ENCODE measurements at places on chromosomes 11 and 22. TPM values are rescaled to one million over a fixed set of nuclear protein-coding genes. Genes with fewer than 3 reads are reported as not detected.

DYNC2H1 gene
- 11.9 TPM for total RNA-seq

GRCh38 chr11:66277471-66278362 lies at the start of gene CNIH2:
CNIH2 (plus strand) TSS chr11:66278175; CDS start chr11:66278457, 282 bp downstream.
- peak; percentile 98 for DNase-seq

C11orf86 gene
- 0.26 TPM for total RNA-seq

TEX54 gene
- not detected for total RNA-seq

DNA sequence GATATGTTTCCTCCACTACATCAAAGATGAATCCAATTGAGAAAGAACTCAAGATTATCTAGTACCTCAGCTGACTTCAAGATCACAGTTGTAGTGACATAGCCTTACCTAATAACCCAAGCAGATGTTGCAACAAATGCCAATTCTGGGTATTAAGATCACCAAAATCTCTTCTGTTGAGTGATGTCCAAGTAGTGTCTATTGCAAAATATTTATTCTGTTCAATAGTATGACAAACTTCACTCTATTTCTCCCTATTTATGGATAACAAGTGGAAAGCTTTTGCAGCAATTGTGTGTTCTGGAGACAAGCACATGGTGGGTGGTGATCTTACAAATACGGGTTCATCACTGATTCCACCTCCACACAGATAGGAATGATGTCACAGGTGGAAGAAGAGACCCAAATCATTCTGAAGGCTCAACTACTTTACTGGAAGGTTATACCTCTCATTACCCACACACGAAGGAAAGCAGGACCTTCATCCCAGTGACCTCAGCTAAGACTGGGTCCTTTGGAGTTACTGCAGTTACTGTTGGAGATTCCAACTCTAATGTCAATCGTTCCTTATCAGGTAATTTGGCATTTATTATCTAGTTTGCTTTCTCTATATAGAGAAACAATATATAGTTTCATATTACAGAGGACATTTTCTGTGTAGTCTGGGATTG lies 72.0 kb downstream of the CD44 start:
- no peak for DNase-seq

- DNase-seq = no peak
These were observed 94.4 kb upstream of the CHRM4 start for GRCh38 chr11:46485856-46486443.

GRCh38 chr11:106983991-106984390 lies 34.3 kb downstream of the GUCY1A2 start:
- no peak for DNase-seq

DNA sequence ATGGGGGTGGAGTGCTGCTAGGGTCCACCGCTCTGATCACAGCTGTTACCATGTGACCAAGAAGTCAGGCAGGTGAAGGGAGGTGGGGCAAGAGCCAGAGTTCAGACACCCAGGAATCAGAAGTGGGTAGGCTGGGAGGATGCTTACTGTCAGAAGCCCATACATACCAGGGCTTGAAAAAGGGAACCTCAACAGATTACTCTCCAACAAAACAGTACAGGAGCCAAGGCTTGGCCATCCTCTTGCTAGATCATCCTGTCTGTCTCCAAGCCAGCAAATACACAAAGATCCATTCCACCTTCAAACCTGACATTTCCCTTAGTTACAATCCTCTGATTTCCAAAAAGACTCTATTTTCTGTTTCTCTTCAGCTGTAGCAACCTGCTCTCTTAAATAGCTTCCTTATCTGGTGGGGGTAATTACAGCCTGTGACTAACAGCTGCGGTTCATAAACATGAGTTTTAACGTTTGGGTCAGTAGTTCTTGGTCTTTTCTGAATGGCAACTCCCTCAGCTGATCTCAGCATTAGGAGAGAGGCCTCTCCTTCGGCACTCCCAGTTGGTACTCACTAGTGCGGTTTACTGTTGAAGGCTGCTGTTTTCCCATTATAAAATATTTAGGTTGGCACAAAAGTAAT lies 31.1 kb upstream of the WT1 start:
- no peak for DNase-seq

GRCh38 chr11:6599449-6599848 lies 4.0 kb downstream of the RRP8 start:
- DNase-seq = no peak

CCDC157 gene
- total RNA-seq = 4.7 TPM

CRYBA4 gene
- 0.22 TPM for total RNA-seq

NAV2 gene
- total RNA-seq = 12.3 TPM

DNA sequence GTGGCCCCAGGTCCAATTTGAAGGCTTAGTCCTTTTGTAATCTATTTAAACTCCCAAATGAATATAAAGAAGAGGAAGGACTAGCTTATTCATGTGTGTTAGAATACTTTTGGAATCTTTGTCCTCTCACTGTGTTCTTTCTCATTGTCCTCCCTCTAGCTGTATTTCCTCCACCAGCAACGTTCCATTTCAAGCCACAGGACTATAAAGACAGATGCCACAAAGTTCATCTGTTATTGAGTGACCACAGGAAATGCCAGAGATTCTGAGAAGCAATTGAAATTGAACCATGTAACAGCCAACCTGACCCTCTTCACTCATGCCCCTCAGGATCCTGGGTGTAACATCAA lies 336.6 kb upstream of the API5 start:
- DNase-seq = no peak

DNA sequence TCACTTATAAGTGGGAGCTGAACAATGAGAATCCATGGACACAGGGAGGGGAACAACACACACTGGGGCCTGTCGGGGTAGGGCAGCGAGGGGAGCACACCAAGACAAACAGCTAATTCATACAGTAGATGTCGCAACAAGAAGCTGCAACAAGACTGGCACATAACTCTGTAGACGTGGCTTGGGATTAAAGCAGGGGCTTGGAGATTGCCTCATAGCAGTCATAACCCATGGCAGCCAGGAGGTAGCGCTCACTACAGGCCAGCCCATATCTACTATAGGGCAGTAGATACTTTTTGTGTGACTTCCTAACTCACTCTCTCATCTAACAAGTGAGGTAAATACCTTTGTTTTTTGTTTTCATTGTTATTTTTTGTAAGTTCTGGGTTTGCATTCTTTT lies 1.7 kb upstream of the OR9G4 start:
- DNase-seq = peak; percentile 10

MIOX gene
- total RNA-seq = not detected

GRCh38 chr22:35204807-35205775 lies 52.2 kb upstream of the HMGXB4 start:
- no peak for DNase-seq

MRGPRX4 gene
- not detected for total RNA-seq

MS4A6A gene
- total RNA-seq = not detected

DNA sequence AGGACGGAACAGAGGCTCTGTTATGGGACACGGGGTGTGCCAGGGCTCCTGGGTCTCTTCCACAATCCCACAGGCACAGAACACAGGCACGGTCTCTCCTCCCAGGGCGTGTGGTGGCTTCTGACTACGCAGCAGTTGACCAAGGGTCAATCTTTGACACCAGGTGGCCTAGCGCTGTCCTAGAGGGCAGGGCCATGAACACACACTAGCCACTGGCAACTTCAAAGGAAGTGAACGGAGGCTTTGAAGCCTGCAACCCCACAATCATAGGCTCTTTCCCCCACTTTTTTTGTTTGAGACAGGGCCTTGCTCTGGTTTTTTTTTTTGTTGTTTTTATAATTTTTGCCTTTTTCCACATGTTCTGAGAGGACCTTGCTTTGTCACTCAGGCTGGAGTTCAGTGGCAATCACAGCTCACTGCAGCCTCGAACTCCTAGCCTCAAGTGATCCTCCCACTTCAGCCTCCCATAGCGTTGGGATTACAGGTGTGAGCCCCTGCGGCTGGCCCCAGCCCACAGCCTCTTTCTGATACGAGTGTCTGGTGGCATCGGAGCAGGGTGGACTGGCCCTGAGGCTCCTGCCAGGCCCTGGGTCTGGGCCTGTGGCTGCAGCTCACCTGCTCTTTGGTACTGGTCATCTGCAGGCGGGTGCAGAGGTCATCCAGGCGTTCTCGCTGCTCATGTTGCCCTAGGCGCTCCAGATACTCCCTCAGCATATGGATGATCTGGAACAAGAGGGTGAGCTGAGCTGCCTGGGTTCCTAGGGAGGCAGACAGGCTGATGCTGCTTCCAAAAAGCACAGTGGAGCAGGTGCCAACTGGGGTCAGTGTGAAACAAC lies 9.1 kb downstream of the GALR3 start:
- no peak for DNase-seq

GAB4 gene
- total RNA-seq = 0.18 TPM

GRCh38 chr22:32649515-32650200 lies 151.8 kb upstream of the TIMP3 start:
- DNase-seq = no peak

- DNase-seq = peak; percentile 36
These were observed 24.5 kb downstream of the PISD start for GRCh38 chr22:31637447-31637890.

DNA sequence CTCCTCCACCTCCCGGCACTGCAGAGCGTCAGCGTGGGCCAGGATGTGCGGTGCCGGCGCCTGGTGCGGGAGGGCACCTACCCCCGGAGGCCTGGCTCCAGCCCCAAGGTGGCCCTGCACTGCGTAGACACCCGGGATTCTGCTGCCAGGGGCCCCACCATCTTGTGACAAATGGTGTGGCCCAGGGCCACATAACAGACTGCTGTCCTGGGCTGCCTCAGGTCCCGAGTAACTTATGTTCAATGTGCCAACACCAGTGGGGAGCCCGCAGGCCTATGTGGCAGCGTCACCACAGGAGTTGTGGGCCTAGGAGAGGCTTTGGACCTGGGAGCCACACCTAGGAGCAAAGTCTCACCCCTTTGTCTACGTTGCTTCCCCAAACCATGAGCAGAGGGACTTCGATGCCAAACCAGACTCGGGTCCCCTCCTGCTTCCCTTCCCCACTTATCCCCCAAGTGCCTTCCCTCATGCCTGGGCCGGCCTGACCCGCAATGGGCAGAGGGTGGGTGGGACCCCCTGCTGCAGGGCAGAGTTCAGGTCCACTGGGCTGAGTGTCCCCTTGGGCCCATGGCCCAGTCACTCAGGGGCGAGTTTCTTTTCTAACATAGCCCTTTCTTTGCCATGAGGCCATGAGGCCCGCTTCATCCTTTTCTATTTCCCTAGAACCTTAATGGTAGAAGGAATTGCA lies 13.5 kb downstream of the TSKU start:
- DNase-seq = peak; percentile 20

DNA sequence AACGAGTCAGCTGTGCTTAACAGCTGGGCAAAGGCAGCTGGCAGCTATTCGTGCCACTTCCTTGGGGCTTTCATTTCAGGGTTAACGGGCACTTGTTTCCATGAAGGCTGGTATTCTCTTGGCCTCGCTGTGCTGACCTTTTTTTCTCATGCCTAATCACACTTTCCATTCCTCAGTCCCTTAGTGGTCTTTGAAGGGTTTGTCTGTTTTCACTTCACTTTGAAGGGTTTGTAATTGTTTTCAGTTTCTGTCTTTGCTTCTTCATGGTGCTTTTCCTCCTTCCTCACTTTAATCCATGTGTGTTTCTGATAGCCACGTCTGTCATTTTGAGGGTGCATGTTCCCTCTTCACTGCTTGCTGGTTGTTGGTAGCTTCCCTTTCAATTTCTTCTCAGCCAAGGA lies 24.6 kb downstream of the PPIL2 start:
- DNase-seq = no peak

GRCh38 chr11:86746514-86746913 lies 53.8 kb upstream of the PRSS23 start:
- DNase-seq = no peak

DDI1 gene
- total RNA-seq = not detected
